CD8-positive, alpha-beta T cell (primary cell): ENCODE measurements at places on chromosomes 2 and 18. TPM values are rescaled to one million over a fixed set of nuclear protein-coding genes. Genes with fewer than 3 reads are reported as not detected.

- DNase-seq, result no peak
Measured at GRCh38 chr2:152443771-152444170, 108.8 kb downstream of the FMNL2 start.

EDAR gene
- 1.6 TPM for total RNA-seq

CD8A gene
- total RNA-seq, result 502 TPM

CAPN14 gene
- 0.08 TPM for total RNA-seq

GRCh38 chr2:46929612-46930011 lies 14.0 kb upstream of the MCFD2 start:
- no peak for DNase-seq

DNA sequence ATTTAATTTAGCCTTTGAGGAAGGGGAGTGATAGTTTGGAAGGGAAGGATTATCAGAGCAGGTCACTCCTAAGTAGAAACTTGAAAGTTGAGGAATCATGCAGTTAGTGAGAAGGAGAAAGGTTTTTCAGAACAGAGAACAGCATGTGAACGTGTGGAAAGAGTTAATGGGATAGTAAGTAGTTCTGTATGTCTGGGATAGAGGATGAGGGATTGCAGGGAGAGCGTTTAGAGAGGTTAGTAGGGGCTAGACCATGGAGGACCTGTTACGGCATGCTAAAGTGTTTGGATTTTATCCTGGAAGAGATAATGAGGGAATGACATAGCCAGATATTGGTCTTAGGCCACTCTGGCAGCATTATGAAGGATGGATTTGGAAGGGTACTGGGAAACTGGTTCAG lies 1.8 kb downstream of the ZNF512 start:
- DNase-seq, result no peak

GRCh38 chr2:217106650-217107014 lies 246.8 kb upstream of the TNP1 start:
- no peak for DNase-seq

GRCh38 chr2:155309483-155309882 lies 611.0 kb downstream of the KCNJ3 start:
- no peak for DNase-seq

- DNase-seq, result no peak
Measured at GRCh38 chr2:73982140-73982617, 2.5 kb upstream of the TET3 start.

GRCh38 chr2:161745866-161746614 lies 121.8 kb downstream of the SLC4A10 start:
- DNase-seq, result no peak

DNA sequence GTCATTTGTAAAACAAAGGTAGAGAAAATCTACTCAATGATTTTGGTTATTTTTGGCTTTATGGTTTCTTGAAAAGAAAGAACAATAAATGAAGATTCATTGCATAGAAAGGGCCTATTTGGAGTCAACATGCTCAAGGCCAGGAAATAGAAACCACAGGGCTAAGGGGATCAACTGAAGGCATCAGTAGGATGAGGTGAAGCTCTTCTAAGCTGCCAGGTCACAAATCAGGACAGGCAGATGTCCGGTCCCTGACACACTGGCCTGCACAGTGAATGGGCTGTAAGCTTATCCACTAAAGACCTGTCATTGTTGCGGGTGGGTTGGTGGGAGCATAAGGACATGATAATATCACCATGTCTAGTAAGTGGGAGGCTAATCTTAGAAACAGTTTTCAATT lies 31.6 kb upstream of the RNF138 start:
- no peak for DNase-seq

DNA sequence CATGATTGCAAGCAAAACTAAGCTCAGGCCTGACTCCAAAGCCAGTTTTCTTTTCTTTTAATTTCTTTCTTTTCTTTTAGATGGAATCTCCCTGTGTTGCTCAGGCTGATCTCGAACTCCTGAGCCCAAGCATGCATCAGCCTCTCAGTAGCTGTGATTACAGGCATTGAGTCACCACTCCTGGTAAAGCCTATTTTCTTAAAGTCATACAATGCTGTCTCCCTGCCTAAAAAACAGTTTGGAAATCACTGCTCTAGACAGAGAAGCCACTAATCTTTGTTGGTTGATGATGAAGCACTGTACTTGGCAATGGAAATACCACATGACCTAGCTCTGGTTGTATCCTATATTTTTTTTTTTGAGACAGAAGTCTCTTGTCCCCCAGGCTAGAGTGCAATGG lies 33.1 kb upstream of the ZNF532 start:
- no peak for DNase-seq

DNA sequence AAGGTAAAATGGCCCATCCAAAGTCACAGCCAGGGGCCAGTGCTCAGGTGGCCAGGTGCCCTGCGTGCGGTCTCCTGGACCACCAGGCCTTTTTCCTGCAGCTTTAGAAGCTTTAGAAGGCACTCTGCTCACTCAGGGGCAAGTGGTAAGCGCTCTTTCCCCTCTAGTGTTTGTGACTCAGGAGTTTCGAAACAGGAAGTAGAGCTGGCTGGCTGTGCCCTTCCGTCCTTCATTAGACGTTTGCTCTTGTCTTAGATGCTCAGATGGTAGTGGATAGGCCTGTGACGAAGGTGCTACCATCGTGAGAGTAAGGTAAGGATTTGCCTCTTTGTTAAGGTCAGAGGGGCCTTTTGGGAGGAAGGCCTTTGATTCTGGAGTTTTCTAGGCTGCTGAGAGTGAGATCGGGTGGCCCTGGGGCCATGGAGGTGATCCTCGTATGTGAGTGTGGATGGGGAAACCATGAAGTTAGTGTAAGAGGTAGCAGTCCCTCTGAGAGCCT lies at the start of gene CASP8:
CASP8 (plus strand) TSS at position 235 of the 499 bp plus-strand sequence. CDS start 5,951 bp downstream, outside the sequence.
- DNase-seq, result peak; percentile 69

- no peak for DNase-seq
Measured at GRCh38 chr18:9683418-9684396, 24.4 kb upstream of the RAB31 start.

GRCh38 chr2:238099714-238100048 lies 459 bp upstream of the ESPNL start:
- DNase-seq, result no peak

ECEL1 gene
- not detected for total RNA-seq

AMER3 gene
- total RNA-seq, result not detected

UCN gene
- total RNA-seq, result 1.5 TPM

TMEFF2 gene
- total RNA-seq, result not detected

- no peak for DNase-seq
Measured at GRCh38 chr18:57869221-57869620, 66.1 kb upstream of the ATP8B1 start.

- DNase-seq, result no peak
Measured at GRCh38 chr2:143117225-143117624, 12.0 kb upstream of the ARHGAP15 start.

GRCh38 chr2:102782187-102782586 lies 20.4 kb downstream of the TMEM182 start:
- no peak for DNase-seq

TRIB2 gene
- total RNA-seq, result 54.4 TPM

DNA sequence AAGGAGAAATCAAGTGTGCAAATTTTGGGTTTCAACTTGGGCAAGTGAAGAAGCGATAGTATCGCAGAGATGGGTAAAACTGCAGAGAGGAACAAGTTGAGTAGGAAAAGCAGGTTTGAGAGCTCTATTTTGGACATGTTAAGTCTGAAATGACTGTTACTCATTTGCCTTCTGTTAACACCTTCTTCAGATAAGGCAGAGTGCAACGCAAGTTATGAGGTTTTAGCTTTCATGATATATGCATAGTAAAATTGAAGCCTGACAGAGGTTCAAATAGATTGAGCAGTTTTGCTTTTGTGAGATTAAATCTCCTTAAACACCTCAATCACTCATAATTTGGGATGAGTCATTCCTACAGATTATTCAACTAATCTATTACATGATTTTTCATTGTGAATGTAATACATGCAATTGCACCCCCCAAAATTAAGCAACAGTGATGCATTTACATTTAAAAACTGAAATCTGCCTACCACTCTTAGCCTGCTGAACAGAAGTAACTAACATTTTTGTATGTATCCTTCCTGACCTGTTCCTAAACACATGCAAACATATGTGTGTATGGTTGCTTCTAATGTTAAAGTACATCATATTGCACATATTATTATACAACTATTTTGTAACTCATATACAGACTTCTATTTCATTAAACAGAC lies 575.4 kb downstream of the ARHGAP15 start:
- no peak for DNase-seq

CHAC2 gene
- 1.0 TPM for total RNA-seq

ANKRD30B gene
- not detected for total RNA-seq

ITPRID2 gene
- total RNA-seq, result 79.3 TPM

DNA sequence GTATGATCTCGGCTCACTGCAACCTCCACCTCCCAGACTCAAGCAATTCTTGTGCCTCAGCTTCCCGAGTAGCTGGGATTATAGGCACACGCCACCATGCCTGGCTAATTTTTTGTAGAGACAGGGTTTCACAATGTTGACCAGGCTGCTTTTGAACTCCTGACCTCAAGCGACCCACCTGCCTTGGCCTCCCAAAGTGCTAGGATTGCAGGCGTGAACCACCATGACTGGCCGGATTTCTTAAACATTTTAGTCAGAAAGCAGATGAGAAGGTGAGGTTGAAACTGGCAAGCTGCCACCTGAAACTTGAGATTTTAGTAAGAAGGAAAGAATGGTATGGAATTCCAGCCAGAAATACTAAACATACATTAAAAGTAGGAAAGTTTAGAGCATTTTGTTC lies 31.9 kb downstream of the KLHL23 start:
- no peak for DNase-seq

SFT2D3 gene
- 8.2 TPM for total RNA-seq

- no peak for DNase-seq
Measured at GRCh38 chr2:39188960-39189494, 54.7 kb downstream of the CDKL4 start.

DNA sequence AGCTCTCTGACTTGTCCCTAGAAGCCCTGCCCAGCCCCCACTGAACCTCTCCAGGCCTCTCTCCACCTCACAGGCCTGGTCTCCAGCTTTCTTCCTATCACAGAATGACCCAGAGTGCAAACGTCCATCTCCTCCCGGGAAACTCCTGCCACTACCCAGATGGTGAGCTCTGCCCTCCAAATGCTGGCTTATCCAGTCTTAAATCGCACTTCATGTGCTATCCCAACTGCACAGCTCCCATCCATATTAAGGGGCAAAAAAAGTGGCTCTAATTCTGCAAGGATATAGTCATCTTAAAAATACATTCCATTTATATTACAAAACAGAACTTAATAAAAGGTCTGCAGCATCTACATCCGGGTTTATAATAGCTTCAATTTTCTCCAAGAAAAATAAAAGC lies 70.8 kb upstream of the CDC42EP3 start:
- no peak for DNase-seq

KCNIP3 gene
- total RNA-seq, result not detected

- DNase-seq, result no peak
Measured at GRCh38 chr2:20436716-20437470, 10.0 kb upstream of the RHOB start.

DNA sequence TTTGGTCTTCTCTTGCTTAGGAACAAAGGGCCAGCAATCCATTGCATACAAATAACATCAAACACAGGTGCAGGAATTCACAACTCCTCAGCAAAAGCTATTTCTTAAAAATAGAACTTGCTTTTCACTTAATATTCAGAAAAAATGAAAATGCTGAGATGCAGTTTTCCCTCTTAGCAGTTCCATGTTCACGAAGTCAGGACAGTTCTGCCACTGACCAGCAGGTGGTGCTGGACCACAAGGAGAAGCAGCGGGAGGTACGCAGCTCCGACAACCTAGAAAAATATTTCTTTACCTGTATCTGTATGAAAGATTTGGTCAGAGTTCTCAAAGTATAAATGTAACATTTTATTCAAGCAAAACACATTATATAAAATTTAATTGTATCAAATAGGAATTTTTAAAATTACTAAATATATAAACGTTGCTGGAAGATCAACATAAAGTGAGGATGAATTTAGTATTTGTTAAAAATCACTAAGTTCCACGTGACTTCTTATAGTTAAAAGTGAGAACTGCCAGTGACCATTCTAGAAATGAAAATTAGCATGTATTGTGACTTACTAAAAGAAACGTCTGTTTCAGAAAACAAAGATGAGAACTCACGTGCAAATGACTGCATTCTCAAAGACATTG lies 48.8 kb downstream of the ADNP2 start:
- peak; percentile 81 for DNase-seq

- no peak for DNase-seq
Measured at GRCh38 chr18:9537677-9538076, 62.4 kb downstream of the RALBP1 start.
